ENCODE measurements at places on chromosomes 5 and 9.

DNA sequence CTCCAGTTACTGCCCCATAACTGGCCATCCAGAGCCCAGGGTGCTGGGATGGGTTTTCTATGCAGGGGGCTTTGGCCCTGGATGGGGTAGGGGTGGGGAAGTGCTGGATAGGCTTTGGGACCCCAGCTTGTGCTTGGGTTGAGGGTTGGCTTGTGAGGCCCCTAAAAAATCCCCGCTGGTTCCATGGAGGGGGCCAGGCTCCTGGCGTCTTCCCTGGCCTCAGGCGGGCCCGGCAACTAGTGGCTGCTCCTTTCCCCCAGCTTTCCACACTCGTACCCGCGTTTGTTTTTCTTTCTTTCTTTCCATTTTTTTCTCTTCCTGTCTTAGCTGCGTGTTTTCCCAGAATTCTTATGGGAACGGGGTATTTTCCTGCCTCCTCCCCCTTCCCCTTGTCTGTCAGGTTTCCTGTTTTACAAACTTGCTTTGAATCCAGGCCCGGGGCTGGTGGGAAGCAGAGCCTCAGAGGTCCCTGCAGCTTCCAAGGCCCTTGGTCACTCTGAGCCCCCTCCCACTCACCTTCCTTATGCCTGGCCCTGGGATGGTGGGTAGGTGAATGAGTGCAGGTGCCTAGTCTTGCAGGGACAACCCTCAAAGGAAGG is 40.2 kb downstream of the RGS3 start:
- no peak for DNase-seq

GRCh38 chr5:82408033-82408432 is 129.9 kb upstream of the RPS23 start:
- no peak for DNase-seq

DNA sequence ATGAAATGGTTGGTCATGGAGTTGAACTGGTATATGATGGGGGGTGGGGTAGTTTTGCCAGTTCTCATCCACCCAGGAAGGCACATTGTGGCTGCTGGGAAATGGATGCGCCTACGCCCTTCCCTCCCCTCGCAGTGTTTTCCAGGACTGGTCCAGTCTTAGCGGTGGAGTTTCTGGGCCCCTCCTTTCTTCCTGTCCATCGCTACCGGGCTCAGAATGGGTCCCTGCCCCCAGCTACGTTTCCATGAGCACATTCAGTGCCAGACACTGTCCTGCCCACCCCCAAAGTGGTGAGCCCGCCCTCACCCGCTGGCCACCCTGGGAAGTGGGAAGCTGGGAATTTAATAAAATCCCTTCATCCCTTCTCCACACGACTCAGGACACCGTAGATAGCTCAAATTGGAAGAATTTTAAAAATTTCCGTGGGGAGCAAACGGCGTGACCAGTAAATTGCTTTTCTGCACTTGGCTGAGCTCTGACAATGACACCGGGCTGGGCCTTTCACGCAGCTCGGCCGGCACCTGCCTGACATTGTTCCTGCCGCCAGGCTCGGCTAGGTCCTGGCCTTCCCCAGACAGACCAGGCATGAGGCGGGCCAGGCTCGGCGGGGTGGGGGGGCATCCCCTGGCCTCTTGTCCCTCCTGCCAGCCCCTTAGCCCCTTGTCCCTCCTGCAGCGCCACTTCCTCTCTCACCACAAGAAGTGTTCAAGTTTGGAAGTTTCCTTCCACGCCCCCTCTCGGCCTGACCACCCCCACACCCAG is 3.6 kb downstream of the FGF18 start:
- DNase-seq, result no peak

GRCh38 chr5:110644357-110644756 is 82.1 kb downstream of the TMEM232 start:
- DNase-seq, result no peak

DNA sequence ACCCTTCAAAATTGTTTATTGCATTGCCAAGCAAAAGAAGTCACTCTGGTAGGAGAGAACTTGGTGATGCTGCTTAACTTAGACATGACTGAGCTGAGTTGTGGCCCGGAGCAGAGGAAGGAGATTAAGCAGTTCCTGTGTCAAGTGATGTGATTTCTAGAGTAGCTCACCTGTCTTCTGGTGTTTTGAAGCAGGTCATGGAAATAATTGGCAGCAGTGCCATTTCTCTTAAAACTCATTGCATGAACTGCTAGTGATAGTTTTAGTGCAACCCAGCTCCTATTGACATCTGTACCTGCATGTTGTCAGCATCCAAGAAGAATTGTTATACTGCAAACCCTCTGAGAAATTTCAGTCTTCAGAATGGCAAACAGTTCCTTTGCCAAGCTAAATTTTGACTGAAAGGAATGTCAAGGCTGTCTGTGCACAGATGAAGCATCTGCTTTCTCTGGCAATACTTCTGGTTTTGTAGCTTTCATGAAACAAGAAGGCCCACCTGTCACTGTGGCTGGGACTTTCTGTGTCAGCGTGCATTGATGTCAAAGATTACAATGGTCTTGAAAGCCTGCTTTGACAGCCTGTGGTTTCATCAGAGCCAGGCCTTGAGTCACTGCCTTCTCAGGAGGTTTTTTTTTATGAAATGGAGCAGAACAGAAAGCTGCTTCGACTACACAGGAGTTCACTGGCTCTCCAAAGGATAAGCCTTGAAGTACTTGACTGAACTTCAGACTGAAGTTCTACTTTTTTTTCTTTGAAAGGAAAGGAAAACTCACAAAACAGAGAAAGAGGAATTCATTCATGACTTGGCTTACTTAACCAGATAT is 90.6 kb downstream of the RALGPS1 start:
- DNase-seq, result no peak

- no peak for DNase-seq
Observed at GRCh38 chr5:82045554-82046275, 73.9 kb downstream of the ATG10 start.

- DNase-seq, result no peak
Observed at GRCh38 chr5:129377504-129377903, 82.6 kb upstream of the ADAMTS19 start.

GRCh38 chr5:15376803-15377202 is 123.2 kb upstream of the FBXL7 start:
- no peak for DNase-seq

- DNase-seq, result no peak
Observed at GRCh38 chr9:20405078-20405477, 217.2 kb downstream of the MLLT3 start.

- DNase-seq, result no peak
Observed at GRCh38 chr5:176425791-176426190, 9.5 kb upstream of the CLTB start.

GRCh38 chr9:90815183-90815943 is 13.7 kb downstream of the SYK start:
- DNase-seq, result peak; percentile 78

- no peak for DNase-seq
Observed at GRCh38 chr5:180166176-180166575, 42.8 kb downstream of the RASGEF1C start.

DNA sequence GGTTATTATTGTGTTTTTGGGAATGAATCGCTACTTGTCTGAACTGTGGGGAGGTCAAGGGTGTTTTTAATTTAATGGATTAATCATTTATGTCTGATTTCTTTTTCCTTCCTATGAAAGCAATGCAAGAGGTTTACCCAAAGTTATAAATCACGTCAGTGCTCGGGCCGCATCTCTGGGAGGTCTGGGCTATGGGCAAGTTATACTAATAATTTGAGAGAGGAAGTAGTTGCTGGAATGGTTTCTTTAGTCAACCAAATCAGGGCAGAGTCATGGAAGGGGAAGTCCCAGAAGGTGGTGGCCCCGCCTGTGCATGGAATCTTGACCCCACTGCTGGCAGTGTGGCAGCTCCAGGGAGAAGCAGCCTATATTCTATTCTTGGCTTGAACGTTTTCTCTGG is 180.2 kb downstream of the HSPA4 start:
- peak; percentile 26 for DNase-seq

DNA sequence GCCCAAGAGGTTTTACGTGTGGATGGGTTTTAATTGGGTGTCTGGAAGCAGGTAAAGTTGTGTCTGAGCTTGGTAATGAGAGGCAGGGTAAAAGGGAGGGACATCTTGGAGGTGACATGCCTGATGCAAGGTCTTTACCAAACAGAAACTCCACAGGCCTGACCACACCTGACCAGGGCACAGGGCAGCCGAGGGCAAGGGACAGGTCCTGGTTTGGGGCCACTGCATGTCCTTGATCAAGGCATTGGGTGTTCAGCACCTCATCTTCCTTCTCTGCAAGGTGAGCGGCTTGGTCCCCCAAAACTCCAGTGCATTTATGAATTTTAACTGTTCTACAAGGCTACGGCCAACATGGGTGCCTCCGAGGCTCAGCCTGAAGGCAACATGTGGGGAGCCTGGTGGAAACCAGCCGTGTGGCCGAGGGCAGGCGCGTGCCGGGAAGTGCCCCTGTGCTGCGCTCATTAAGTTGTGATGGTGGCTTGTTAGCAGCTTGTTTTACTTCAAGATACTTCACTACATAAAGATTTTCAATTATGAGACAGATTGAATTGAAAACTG is 30.7 kb upstream of the LPCAT1 start:
- no peak for DNase-seq

- no peak for DNase-seq
Observed at GRCh38 chr9:70852711-70853240, 268.6 kb downstream of the TRPM3 start.

GRCh38 chr5:153714798-153715197 is 224.3 kb downstream of the GRIA1 start:
- no peak for DNase-seq

- DNase-seq, result no peak
Observed at GRCh38 chr5:136423944-136424606, 58.7 kb upstream of the TRPC7 start.

DNA sequence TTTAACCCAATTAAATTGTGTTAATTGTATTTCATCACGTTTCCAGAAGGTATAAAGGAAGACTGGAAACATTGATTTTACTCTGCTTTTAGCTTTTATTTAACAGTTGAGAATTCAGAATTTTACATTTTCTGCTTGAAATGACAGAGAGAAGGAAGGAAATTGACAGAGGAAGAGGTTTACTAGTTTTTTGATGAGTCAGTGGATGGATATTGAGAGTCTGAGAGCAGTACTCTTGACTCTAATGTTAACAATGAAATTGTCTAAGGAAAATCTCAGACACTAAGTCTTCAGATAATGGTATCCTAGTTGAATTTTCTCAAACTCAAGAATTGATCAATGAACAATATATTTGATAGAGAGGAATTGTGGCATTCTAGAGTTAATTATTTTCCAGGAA is 60.6 kb downstream of the IPO11 start:
- DNase-seq, result no peak

GRCh38 chr9:121886759-121887485 is 206.2 kb downstream of the TTLL11 start:
- DNase-seq, result no peak

- no peak for DNase-seq
Observed at GRCh38 chr5:17004441-17005106, 68.5 kb upstream of the MYO10 start.

DNA sequence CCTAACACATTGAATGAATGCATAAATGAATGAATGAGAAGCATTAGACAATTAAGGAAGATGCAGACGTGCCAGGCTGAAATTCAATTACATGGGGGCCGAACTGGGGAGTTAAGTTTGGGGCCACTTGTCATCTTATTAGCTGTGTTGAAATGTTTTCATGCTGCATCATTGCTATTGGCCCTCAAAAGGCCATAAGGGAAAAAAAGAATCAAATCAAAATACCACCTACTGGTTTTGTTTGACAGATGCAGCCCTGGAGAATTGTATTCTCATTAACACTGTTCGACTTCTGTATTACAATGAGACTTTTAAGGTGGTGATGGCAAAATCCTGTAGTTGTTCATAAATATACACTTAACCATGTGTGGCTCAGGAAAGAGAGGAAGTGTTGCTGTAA is 38.4 kb downstream of the UBE2QL1 start:
- no peak for DNase-seq

DNA sequence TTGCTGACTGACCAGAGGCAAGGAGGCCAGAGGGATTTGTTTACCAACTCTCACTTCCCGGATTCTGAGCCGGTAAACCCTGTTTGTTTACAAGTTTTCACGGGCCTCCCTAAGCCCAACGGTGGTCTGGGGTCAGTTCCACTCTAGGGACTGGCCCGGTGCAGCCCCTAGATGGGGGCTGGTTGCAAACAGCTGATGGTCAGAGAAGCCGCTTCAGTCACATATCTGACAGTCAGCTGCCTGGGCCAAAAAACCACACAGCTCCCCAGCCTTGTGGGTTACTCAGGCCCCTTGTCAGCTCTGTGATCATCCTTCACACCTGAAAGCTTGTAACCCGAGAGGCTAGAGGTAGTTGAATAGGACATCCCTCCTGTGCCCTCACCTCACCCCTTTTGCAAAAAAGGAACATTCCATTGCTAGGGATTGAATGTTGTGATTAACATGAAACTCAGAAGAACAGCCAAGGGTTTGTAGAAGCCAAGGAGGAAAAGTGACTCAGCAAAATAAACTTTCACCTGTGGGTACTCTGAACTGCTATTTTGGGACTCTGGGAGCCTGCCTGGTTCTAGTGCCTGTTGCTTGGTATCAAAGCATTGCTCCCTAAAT is 40.4 kb downstream of the SAR1B start:
- DNase-seq, result no peak

DNA sequence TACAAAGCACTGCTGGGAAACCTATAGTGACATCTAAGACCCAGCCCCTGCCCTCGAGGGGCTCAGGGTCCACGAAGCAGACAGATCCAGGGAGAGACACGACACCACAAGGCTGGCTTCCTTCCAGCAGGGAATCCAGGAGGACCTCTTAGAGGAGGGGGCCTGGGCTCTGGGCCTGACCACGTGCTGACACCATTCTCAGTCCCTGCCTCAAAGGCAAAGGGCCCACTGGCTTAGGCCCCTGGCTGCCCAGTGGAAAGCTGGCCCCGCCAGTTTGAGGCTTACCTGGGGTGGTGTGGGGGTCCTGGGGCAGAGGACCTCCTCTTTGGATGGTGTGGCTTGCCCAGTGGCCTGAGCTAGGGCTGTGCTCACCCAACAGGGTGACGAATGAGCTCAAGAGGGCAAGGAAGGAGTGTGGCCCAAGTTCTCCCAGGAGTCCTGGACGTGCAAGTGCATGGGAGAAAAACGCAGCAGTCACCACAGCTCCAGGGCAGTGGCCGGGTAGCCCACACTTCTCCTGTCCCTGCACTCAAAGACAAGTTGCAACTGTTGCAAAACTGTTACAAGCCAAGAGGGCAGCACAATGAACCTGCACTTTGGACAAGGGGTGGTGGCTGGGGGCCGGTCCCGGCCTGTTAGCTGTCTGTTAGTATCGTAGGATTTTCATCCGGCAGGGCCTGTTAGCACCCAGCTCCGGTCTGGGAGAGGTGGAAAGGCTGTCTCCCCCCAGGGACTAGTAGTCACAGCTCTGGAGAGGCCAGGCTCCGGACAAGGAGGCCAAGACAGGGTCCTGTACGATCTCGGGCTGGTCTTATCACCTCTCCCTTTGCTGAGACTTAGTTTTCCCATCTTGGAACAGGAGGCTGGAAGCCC is 1.5 kb upstream of the SARDH start:
- peak; percentile 62 for DNase-seq

- peak; percentile 76 for DNase-seq
Observed at GRCh38 chr5:135944967-135945560, 9.7 kb downstream of the LECT2 start.

All from sigmoid colon (tissue), 7 donors.